ENCODE measurements at places on chromosomes 2 and 18.
A peak's percentile ranks its signal among the peaks of the same experiment; 100 is the strongest.

DNA sequence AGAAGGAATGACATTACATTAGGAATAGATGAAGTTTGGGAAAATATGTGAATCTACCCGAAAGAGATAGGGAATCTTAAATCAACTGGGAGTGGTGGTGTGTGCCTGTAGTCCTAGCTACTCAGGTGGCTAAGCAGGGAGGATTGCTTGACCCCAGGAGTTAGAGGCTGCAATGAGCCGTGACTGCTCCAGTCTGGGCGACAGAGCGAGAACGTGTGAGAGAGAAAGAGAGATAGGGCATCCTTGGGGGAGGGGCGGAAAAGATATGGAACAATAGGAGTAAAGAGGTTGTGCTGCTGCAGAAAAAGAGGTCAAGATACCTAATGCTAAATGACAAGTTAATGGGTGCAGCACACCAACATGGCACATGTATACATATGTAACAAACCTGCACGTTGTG lies 47.1 kb upstream of the ADAM23 start:
- no peak for DNase-seq

DNA sequence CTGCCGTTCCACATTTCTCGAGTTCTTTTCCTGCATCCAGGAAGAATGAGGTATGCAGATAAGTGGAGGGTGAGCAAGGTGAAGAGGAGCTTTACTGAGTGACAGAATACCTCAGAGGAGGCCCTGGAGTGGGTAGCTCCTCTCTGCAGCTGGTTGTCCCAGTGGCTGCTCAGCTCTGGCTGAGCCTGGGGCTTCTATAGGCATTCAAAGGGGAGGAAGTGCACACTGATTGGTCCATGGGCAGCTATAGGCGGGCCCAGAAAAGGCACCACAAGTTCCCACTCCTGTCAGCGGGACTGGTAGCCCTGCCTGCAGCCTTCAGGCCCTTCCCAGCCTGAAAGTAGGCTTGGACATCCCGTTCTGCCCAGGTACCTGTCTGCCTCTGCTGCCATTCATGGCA lies 94.7 kb downstream of the DOK6 start:
- no peak for DNase-seq

- DNase-seq, result no peak
Observed at GRCh38 chr2:51706220-51706619, 674.3 kb upstream of the NRXN1 start.

DNA sequence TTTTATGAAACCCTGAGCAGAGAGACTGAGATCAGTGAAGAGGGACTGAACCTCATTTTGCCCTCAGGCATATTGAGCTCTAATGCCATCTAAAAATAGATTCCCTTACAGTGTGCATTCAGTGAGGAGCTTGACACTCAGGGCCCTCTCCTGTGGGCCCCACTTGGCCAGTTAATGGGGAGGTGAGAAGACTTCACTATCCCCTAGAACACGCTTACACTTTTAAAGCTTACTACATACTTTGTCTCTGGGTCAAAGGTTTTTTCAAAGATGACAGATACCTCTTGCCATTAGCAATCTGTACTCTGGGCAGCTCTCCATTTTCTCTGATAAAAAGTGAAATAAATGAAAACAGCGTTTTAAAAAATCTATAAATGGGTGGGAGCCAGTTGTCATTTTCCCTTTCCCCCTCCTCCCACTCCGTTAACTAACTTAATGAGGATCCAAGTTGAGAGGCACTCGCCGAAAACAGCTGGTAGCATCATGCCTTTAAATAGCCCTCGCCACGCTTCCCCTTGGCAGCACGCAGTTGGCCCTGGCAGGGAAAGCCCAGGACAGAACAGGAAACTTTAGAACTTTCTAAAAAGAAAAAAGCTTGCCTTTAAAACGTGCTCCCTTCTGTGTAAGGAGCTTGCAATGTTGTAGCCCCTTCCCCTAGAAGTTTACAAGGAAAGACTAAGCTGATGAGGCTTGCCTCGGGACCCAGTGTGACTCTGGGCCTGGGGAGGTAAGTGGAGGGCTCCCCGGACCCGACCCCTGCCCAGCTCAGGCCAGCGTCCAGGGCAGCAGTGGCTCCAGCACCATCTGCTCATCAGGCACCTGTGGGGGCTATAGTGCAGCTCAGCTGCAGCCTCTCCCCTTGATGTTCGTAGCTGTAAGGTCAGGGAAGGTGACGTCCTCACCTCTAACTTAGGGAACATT lies 58.8 kb upstream of the FOSL2 start:
- peak; percentile 61 for DNase-seq

DNA sequence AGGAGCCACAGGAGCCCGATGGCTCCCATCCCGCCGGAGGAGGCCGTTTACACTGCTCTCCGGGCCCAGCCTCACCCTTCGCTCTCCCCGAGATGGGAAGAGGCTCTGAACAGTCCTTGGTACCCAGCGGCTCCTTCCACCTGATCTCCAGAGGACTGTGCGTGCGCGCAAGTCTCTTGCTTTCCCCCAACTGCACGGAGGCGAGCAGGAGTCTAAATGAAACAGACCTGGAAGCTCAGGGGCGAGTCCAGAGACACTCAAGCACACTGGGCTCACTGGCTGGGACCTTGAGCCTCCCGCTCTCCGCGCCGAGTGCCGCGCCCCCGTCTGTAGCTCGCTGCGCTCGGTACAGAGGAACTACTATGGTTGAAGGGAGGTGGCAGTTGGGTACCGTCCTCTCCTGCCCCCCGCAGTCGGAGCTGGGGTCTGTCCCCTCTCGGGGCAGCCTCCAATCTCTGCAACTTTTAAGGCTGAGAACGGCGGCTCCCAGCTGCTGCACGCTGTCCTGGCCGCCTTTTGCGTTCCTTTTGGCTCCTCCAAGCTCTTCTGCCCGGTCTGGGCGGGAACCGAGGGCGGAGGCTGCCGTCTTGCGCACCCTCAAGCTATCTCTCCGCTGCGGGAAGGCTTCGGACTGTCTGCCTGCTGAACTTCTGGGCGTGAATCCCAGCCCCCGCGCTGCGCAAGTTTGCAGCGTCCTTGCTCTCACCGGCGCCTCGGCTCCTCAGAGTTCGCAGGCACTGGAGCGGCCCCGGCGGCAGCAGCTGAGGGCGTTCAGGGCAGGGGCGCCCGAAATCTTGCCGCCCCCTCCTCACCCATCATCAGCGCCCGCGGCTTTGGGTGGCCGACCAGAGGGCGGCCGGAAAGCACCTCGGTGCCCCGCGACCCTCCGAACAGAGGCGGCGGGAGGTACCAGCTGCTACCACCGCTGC lies 491 bp downstream of the ALK start:
- DNase-seq, result peak; percentile 4

GRCh38 chr18:74473976-74474640 lies 17.0 kb upstream of the DIPK1C start:
- DNase-seq, result no peak

- peak; percentile 5 for DNase-seq
Observed at GRCh38 chr2:235314371-235314930, 179.4 kb upstream of the AGAP1 start.

DNA sequence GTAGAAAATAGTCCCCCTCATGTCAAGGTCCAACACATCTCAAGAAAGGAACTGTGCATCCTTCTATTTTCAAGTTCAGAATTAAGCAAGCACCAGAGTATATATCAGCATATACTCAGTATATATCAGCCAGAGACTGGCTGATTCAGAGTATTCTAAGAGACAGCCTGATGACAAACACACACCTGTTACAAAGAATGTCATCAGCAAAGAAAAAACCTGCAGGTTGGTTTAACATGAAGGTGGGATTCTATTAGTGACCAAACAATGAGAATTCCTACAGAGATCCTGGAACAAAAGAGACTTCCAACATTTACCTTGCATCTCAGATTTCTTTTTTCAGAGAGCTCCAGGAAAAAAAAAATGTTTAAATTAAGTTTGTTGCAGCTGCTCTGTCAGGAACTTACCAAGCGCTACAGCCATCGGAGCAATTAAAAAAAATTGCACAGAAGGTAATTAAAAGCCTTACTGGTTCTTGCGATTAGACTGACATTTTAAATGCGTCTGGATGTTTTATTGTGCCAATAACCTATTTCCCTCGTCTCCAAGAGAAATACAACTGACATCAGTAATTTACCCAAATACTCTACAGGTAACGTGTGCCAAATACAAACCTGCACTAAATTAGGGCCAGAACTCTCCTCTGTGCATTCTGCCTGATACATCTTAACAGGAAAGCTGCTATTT lies 218.1 kb downstream of the HNMT start:
- no peak for DNase-seq

- DNase-seq, result no peak
Observed at GRCh38 chr2:18522484-18523146, 37.8 kb downstream of the RDH14 start.

DNA sequence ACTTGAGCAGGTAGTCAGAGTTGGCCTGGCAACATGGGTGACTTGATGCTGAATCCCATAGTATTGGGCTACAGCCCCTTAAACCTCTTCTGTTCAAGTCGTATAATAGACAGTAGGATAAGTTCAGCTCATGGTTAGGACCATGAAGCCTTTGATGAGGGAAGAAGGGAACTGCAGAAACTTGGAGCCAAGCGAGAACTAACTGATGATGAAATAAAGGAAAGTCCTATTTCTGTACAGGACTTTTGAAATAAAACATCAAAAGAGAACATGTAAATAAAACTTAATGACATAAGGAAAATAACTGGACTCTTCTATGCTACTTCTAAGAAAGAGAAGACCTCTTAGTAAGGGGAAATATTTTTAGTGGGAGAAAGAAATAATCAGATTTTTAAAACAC lies 51.2 kb upstream of the UGP2 start:
- DNase-seq, result no peak

GRCh38 chr2:18473241-18474181 lies 86.9 kb downstream of the RDH14 start:
- DNase-seq, result peak; percentile 87

GRCh38 chr2:43642363-43642762 lies 5.3 kb downstream of the PLEKHH2 start:
- DNase-seq, result no peak

- DNase-seq, result peak; percentile 94
Observed at GRCh38 chr2:46434851-46435273, 44.5 kb upstream of the TMEM247 start.

- no peak for DNase-seq
Observed at GRCh38 chr2:118460425-118460824, 372.2 kb downstream of the INSIG2 start.
